Osteocyte (in vitro differentiated cells): ENCODE measurements at places on chromosomes 11 and 22. TPM values are rescaled to one million over a fixed set of nuclear protein-coding genes. Genes with fewer than 3 reads are reported as not detected.

Gene PPFIA1
- 63.1 and 70.4 TPM in 2 replicates for total RNA-seq

Gene MMP8
- not detected in 2 replicates for total RNA-seq

Gene FADS2
- 193 and 207 TPM in 2 replicates for total RNA-seq

Gene NPAS4
- total RNA-seq, result 0.11 and 0.18 TPM in 2 replicates

DNA sequence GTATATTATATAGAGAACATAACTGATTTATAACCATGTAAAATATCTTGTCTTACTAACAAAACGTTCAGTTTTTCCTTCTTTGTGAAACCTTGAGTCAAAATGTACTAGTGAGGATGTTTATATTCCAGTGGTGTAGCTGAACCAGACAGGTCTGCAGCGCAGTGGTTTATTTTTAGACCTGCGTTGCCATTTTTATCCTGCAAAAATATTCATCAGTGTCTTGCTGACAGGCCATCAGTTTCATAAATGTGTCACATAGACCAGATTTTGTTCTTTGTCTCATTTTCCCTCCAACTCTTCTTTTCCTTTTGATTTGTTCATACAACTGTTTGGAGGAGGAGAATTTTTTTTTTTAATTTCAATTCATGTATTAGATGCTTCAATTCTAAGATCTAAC lies 43.1 kb downstream of the HSD17B12 start:
- no peak for DNase-seq

- no peak for DNase-seq
Measured at GRCh38 chr11:127103586-127104388, 103.2 kb upstream of the KIRREL3 start.

- no peak for DNase-seq
Measured at GRCh38 chr11:104699981-104700380, 198.3 kb downstream of the CASP12 start.

GRCh38 chr22:19579880-19580279 lies 55.7 kb upstream of the CLDN5 start:
- DNase-seq, result no peak

DNA sequence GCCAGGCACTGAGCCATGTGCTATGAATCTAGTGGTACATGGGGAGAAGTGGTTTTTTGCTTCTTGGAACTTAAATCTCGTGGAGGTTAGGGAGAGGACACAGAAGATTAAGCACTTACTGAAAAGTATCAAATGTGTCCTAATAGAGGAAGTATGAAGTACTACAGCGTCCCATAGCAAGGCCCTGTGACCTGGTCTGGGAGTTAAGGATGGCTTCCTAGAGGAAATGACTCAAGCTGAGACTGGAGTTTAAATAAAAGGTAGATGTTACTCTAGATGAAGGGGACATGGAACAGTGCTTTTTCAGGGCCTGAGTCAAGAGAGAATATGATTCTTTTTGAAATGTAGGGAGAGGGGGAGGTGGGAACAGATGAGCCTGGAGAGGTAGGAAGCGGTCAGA lies 202.9 kb downstream of the GRIK4 start:
- no peak for DNase-seq

DNA sequence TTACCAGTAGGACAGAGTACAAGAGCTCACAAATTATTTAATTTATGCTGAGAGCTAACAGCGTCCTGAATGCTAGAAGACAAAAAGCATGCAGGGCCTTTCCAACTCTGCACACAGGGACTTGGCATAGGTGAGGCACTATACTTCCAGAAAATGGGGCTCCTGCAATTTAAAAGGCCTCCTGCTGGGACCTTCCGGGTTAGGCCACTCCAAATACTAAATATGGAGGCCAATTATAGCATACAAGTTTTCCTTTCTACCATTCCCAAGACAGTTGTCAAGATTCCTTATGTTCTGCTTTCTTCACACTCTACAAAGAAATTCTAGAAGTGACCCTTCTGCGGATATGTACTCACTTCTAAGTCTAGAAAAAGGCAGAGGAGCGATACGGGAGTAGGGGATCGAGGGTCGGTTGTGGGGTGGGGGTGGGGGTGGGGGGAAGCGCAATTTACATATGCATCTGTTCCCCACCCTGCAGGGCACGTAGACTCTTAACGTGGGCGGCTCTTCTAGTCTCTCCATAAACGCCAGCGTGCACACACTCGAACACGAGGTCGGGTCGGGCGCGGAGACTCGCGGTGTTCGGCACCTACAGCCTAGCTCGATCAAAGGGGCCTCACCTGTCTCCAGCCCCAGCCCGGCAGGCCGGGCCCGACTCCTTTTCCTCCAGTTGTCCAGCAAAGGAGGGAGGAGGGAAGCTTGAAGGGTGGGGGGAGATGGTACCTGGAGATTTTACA lies 728 bp downstream of the DCUN1D5 start:
- DNase-seq, result no peak

- peak; percentile 95 for DNase-seq
Measured at GRCh38 chr11:65637794-65638419, at the start of gene SIPA1. Gene SIPA1, plus strand, starts transcription at chr11:65638101. Its CDS starts 2,821 bp downstream, at chr11:65640922.

DNA sequence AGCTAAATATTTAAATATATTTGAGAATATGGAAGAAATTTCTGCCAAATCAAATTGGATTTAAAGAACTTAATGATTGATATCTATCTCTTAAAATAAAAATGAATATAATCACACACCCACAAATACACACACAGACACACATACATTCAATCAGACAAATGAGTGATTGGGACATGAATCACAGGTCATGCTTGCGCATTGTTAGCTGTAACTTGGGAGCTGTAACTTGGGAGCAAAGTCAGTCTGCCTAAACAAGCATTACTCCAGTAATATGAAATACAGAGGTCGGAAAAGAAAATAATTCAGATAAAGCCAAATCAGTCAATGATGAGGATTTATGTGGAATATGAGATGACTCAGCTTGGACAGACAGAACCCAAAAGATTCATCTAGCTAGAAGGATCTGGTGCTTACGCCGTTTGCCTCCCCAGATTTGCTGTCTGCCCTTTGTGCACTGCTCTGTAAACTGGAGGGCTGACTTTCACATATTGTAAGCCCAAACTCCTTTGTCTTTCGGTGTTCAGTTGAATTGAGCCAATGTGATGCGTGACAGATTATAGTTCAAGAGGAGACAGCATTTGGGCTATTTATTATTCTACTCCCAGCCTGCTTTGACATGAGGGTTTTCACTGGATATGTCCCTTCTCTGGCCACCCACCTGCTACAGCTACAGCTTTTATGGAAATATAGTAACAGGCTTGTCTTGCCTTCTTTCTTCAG lies 1.6 kb downstream of the OR56B1 start:
- no peak for DNase-seq

DNA sequence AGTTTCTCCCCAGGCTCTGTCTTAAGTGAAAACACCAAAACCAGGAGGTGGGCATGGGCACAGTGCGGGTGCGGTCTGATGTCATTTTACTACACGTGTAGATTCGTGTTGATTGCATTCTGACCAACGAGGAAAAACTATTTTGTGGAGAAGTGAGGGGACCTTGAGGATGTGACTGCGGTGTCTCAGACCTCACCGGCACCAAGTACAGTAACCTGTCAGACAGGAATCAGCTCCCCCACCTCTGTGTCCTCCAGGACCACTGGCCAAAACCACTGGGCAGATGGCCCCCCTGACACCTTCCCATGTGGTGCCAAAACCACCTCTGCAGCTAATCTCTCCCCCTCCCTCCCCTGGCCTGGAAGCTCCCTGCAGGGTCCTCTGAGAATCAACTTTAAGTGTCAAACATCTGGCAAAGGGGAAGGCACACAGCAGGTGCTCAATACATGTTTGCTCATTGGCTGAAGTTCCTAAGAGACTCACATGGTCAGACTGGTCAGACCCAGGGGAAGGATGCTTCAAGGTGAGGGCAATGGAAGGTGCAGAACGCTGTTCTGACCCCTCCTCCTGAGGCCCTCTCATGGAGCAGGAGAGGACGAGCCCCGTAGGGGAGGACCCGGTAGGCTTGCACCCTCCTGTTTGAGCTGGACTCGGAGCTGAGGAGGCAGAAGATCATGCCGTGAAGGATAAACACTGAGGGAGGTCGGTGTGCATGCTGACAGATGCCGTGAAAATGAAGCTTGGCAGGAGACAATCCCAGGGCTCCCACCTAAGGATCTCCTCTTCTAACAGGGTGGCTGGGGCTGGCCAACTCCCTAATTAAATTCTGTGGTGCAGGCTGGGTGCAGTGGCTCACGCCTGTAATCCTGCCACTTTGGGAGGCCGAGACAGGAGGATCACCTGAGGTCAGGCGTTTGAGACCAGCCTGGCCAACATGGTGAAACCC lies 129.9 kb downstream of the MPPED1 start:
- peak; percentile 79 for DNase-seq

GRCh38 chr11:134882141-134882540 lies 470.1 kb upstream of the B3GAT1 start:
- no peak for DNase-seq

- no peak for DNase-seq
Measured at GRCh38 chr22:44963832-44964721, 45.7 kb downstream of the PHF21B start.

DNA sequence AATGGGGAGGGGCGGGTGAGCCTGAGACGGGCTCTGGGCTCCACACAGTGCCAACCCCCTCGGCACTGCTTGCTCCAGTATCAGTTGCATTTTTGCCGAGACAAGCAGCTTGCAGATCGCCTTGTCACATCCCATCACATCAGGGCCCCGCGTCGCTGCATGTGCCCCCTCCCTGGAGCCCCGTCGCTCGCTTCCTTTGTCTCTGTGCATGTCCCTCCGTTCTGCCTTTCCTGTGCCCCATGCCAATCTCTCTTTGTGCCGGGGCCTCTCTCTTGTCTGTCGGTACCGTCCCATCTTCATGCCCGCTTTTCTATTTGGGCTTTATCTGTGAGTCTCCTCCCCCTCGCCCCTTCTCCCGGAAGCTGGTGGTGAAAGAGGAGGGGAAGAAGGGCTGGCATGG lies 202.2 kb downstream of the CEP164 start:
- no peak for DNase-seq
